ENCODE measurements at places on chromosomes 7 and 10.

DNA sequence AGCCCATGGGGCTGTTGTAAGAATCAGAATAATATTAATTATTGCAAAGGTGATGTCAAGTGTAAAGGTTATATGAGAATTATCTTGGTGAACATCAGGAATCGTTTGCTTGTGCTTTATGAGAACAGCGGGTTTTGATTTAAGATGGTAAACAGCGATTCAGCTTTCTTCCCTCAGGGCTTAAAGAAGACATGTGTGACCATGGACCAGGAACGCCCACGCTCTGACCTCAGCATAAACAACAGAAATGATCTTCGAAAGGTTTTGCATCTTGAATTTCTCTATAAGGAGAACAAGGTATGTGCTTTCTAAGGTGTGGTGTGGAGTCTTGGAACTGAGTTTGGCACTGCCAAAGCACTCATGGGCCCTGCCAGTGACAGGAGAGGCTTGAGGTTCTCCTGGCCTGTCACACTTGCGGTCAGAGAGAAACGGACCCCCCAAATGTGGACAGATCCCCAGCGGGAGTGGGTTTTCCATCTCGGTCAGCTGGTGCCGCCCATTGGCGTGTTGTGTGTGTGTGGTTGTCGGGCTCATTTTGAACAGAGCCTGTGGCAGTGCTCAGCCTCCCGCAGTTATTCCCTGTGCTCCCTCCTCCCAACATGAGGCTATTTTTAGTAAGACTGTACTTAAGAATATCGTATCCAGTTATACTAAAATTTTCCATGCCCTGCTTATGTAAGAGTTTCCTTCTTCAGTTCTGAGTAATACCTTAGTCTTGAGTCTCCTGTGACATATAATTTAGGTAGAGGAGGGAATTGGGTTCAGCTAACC, 7.2 kb downstream of the MINDY4 start:
- peak; percentile 24 for DNase-seq

GRCh38 chr7:70893422-70893821, 238.5 kb upstream of the GALNT17 start:
- no peak for DNase-seq

DNA sequence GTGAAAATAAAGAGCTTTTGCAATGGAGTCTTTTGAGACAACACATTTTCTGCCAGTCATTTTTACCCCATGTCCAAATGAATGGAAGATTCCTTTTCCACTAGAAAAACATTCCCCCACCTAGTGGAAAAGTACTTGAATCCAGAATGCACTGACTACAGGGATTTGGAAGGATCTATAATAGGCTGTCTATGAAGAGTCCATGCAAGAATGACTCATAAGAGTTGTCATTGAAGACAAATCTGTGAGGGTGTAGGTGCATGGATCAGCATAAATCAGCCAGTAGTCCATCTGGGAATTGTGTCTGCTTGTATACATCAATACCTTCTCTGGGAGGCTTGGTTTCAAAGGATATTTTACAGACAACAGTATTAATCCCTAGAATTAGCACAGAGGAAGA, 32.5 kb upstream of the TRUB1 start:
- DNase-seq, result peak; percentile 66

GRCh38 chr10:58266003-58266825, 1.5 kb downstream of the IPMK start:
- DNase-seq, result peak; percentile 68

DNA sequence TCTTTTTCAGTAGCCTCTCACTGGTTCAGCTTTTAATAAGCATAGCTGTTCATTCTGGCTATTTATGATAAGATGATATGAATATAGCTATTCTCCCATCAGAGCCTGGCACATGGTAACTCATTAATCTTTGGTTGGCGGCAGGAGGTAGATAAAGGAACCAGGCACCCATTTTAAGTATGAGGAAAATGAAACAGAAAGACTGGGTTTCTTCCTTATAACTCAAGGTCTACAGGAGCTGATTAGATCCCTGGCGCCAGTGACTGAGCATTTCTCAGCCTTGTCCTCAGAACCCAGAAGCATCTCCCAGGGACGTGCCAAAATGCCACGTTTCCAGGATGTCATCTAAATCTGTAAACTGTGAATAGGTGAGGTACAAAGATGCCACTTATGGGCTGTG, 141.9 kb downstream of the TCF7L2 start:
- no peak for DNase-seq

DNA sequence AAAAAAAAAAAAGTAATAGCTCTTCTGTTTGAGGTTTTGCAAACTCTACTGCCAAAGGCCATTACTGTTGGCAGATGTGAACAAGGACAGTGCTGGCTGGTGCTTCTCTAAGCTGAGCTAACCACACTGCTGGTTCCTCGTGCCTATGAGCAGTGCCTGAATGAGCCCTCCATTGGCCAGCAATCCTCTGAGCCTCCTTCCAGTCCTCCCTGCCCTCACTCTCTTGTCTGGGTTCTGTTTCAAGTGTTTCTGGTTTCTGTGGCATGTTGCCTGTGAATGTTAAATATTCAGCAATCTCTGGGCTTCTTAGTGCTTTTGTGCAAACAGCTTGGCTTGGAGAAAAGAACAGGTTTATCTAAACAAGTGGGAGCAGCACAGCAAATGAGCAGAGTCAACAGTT, 161.3 kb upstream of the AUTS2 start:
- DNase-seq, result no peak
